NCI-H524 (cell line): ENCODE measurements at places on chromosomes 3 and 15.

DNA sequence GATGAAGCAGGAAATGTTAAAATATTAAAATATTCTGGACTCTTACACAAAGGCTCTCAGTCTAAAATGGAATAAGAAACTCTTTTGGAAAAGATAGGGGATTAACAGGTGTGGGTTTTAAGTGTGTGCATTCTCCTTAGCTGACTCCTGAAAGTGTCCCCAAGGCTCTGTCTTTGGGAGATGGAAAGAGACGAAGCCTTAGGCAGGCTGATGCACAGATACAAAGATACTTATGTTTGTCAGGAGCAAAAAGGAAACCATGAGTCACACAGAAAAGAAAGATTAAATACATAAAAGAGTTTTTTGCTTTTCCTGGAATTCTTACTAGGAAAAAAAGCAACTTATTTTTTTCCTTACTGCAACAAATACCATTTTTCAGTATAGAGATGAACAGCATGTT lies 23.8 kb upstream of the ABI3BP start:
- DNase-seq: no peak

GRCh38 chr3:9102240-9102981 lies 139.1 kb upstream of the RAD18 start:
- DNase-seq: no peak

DNA sequence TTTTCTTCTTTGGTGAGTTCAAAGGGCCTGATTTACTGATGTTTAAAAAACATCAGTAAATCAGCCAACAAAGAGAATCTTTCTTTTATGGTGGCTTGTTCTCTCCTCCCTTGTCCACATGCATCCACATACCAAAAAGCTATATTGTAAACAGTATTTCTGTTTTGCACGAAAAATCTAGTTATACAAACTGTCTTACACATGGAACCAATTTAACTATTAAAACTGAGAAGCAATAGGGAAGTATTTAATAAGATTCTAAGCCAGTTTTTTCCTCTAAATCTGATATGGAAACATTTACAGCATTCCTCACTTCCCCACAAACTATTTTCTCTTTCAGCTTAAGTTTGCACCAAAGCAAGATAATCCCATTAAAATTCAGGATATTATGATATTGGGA lies 110.8 kb upstream of the ICE2 start:
- DNase-seq: no peak

- DNase-seq: peak; percentile 88
These were observed 20.5 kb upstream of the MINDY4B start for GRCh38 chr3:150925751-150926201.

DNA sequence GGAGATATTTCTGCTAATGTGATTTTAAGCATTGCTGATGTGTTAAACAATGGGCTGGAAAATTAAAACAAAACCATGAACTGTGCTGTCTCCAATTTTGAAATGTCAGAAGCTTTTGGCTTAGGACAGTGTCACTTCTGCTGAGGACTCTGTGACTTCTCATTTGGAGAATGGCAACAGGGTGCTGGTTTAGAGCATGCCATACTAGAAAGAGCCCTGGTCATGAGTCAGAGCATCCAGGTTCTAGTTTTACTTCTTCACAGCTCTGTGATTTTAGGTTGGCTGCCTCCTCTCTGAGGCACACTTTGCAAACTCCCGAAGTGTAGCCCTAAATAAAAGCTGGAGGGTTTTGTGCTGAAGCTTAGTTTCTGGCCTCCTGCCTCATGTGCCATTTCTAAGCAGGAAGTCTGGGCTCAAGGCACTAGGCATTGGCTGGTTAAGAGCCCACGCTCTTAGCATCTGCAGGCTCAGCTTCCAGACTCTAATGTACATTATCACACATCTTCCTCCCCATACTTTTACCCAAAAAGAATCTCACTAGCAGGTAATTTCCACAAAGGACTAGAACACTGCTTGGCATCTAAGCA lies 193.8 kb downstream of the CNTN3 start:
- no peak for DNase-seq

DNA sequence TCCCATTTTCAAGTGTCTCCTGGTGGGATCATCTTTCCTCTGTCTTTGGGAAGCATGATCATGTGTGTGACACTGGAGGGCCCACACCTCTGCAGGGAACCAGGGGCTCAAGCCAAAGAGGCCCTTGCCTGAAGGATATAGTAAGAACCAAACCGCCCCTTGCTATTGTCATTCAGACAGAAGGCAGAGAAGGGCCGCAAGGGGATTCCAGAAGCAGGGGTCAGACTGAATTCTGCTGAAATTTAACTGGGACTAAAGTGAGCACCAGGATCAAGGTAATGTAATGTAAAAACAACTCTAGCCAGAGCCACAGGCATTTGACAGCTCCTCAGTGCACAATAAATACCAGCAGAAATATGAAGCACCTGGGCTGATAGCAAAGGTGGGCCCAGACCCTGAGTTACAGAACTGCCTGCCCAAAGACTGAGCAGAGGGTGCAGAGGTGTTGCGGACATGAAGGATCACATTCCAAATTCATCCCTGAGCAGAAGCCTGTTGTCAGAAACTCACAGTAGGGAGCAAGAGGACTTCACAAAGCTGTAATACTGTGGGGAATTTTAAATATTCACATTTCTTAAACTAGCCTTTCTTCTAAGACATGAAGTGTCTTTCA lies 46.0 kb upstream of the RASGRF1 start:
- no peak for DNase-seq

GRCh38 chr15:56628893-56629532 lies 104.3 kb downstream of the ZNF280D start:
- no peak for DNase-seq

- peak; percentile 97 for DNase-seq
These were observed 25.2 kb downstream of the ARPP21 start for GRCh38 chr3:35664460-35664919.
